ENCODE measurements at places on chromosomes 1 and 21. TPM values are rescaled to one million over a fixed set of nuclear protein-coding genes. Genes with fewer than 3 reads are reported as not detected.

The CLIC6 gene
- polyA plus RNA-seq: 18.2 TPM

The SYT2 gene
- 1.4 TPM for polyA plus RNA-seq

The ITLN2 gene
- 1.9 TPM for polyA plus RNA-seq

The CACNA1S gene
- 0.15 TPM for polyA plus RNA-seq

The FAM78B gene
- 3.5 TPM for polyA plus RNA-seq

The WNT9A gene
- 5.1 TPM for polyA plus RNA-seq

The PRMT2 gene
- 88.7 TPM for polyA plus RNA-seq

The NUP210L gene
- 0.03 TPM for polyA plus RNA-seq

The S100A3 gene
- polyA plus RNA-seq: not detected

The MATN1 gene
- polyA plus RNA-seq: 0.30 TPM

The TRPM2 gene
- polyA plus RNA-seq: 2.2 TPM

The LRRC71 gene
- 0.28 TPM for polyA plus RNA-seq

- H3K4me1 ChIP-seq: peaks cover 21% of the 10 kb centered on the region
- no peaks in the 10 kb centered on the region for H3K36me3 ChIP-seq
- H3K27ac ChIP-seq: peak overlapping the region; percentile 66
- peak overlapping the region; percentile 49 for H3K4me3 ChIP-seq
These were observed 90.7 kb upstream of the VAMP3 start for GRCh38 chr1:7680207-7680954.

GRCh38 chr21:44887807-44888580 is 14.5 kb upstream of the PTTG1IP start:
- no peaks in the 10 kb centered on the region for H3K36me3 ChIP-seq
- H3K4me1 ChIP-seq: no peaks in the 10 kb centered on the region
- H3K27me3 ChIP-seq: peaks cover 4% of the 10 kb centered on the region
- no peak for DNase-seq

GRCh38 chr1:224192082-224192788 is 9.2 kb downstream of the DEGS1 start:
- H3K36me3 ChIP-seq: peaks cover 18% of the 10 kb centered on the region
- no peak overlapping the region for H3K4me3 ChIP-seq
- no peaks in the 10 kb centered on the region for H3K27me3 ChIP-seq

GRCh38 chr1:8777867-8778266 is 39.6 kb downstream of the RERE start:
- no peaks in the 10 kb centered on the region for H3K36me3 ChIP-seq
- no peaks in the 10 kb centered on the region for H3K27me3 ChIP-seq
- no peak for DNase-seq
- H3K27ac ChIP-seq: no peak overlapping the region
- H3K4me1 ChIP-seq: peaks cover 10% of the 10 kb centered on the region

- H3K36me3 ChIP-seq: peaks cover 35% of the 10 kb centered on the region
- no peak overlapping the region for H3K4me3 ChIP-seq
- DNase-seq: no peak
- H3K4me1 ChIP-seq: peaks cover 17% of the 10 kb centered on the region
- H3K27me3 ChIP-seq: no peaks in the 10 kb centered on the region
These were observed 65.2 kb downstream of the PUM1 start for GRCh38 chr1:31000301-31000700.

DNA sequence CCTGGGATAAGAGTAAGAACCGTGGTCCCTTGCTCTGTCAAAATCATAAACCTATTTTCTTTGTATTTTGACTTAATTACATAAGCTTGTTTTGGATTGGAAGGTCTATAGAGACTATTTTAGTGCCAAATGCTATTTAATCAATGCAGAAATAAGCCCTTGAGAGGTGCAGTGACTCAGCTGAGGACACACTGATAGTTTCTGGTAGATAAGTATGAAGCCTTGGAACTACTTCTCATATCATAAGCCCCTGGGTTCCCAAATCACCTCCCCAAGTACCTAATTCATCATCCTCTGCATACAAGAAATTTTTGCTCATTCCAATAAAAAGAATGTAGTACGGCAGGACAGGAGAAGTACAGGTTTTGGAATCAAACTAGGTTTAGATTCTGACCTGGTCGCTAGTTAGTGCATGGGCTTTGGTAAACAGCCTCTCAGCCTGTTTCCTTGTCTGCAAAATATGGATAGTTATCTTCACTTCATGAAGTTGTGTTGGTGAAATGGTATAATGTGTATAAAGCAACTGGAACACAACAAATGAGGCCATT is 3.3 kb upstream of the CD55 start:
- H3K27ac ChIP-seq: no peak overlapping the region
- DNase-seq: no peak
- H3K27me3 ChIP-seq: no peaks in the 10 kb centered on the region
- H3K4me3 ChIP-seq: no peak overlapping the region
- no peaks in the 10 kb centered on the region for H3K36me3 ChIP-seq

DNA sequence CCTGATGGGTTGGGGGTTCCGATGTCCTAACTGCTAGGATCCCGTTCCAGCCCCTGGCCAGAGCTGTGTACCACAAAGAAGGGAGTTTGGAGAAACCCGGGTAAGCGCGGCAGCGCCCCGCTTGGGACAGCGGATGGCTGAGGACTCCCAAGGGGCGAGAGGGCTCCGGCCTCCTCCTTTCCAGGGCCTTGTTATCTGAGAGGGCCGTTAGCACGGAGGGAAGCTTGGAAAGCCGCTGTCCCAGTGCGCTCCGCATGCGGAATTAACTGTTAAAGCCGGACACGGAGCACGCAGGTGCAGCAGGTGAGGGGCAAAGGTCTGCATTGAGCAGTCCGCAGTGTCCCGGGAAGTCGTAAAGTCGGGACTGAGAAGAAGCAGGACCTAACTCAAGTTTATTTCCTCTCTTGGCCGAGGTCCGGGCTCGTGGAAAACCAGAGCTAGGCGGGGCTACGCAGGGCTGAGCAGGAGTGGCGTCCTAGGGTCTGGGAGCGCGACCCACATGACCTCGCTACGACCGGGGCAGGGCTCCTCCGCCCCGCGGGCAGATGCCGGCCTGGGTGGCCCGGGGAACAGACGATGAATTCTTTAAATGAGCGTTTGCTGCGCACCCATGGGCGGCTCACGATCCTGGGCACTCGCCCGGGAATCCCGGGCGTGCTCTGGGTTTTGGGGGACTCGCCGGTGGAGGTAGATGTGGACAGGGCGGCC is 4.5 kb downstream of the LHX4 start:
- H3K27ac ChIP-seq: no peak overlapping the region
- DNase-seq: peak; percentile 62
- H3K4me3 ChIP-seq: peak overlapping the region; percentile 6
- H3K27me3 ChIP-seq: peaks cover 96% of the 10 kb centered on the region
- H3K36me3 ChIP-seq: no peaks in the 10 kb centered on the region

DNA sequence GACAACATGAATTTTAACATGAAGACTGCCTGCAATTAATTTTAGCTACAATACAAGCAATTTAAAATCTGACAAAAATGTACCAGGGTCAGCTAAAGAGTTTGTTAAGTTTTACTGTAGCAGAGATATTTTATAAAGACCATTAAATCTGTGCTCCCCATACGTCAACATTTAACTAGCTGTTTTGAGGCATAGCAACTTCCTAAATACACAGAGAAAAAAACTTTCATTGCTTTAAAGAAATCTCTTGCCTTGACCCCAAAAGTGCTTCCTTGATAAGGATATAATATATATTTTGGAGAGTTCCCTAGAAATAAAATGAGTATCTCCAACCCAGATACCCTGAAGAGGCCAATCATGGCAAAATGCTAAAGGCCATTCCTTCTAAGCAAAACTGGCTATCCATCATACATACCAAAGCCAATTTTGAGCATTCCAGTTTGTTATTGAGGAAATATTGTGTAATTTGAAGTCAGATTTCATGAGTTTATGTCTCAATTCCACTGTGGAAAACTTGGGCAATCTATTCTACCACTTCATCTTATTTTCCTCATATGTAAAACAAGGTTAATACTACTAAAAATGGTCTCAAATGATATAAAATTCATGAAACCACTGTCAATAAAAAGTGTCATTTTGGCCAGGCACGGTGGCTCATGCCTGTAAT is 19.1 kb downstream of the ASPM start:
- H3K27me3 ChIP-seq: no peaks in the 10 kb centered on the region
- no peak overlapping the region for H3K4me3 ChIP-seq
- no peaks in the 10 kb centered on the region for H3K4me1 ChIP-seq
- H3K27ac ChIP-seq: no peak overlapping the region

- no peaks in the 10 kb centered on the region for H3K4me1 ChIP-seq
- no peaks in the 10 kb centered on the region for H3K27me3 ChIP-seq
- H3K4me3 ChIP-seq: no peak overlapping the region
- no peaks in the 10 kb centered on the region for H3K36me3 ChIP-seq
These were observed 87.6 kb downstream of the GFI1 start for GRCh38 chr1:92399076-92399475.

- no peak overlapping the region for H3K4me3 ChIP-seq
- DNase-seq: no peak
- H3K4me1 ChIP-seq: peaks cover 15% of the 10 kb centered on the region
- H3K27ac ChIP-seq: no peak overlapping the region
- no peaks in the 10 kb centered on the region for H3K27me3 ChIP-seq
These were observed 46.8 kb upstream of the SYNC start for GRCh38 chr1:32749332-32749731.

DNA sequence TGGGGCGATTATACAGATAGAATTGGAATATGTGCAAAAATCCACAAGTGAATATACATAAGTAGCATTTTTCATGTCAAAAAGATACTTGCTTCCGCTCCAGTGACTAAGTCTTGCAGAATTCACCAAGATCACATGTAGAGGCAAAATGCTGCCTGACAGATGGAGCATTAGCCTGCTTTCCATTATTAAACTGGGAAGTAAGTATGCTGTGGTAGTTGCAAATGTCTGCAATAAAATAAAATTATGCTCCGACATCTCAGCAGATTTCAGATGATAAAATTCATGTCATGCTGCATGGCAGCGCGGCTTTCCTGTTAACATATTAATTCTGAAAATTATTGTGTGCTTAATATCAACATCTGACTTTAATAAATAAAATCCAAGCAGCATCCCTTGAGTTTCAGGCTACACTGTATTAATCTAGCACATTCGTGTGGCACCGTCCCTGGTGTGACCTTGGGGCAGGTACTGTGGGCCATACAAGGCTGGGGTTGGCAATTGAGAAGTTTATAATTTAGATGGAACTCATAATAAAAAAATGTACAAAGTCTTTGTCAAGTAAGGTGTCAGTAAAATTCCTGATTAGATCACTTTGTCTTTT is 366.4 kb upstream of the ZP4 start:
- H3K27me3 ChIP-seq: no peaks in the 10 kb centered on the region
- H3K36me3 ChIP-seq: no peaks in the 10 kb centered on the region
- H3K27ac ChIP-seq: no peak overlapping the region
- no peak for DNase-seq
- no peaks in the 10 kb centered on the region for H3K4me1 ChIP-seq

DNA sequence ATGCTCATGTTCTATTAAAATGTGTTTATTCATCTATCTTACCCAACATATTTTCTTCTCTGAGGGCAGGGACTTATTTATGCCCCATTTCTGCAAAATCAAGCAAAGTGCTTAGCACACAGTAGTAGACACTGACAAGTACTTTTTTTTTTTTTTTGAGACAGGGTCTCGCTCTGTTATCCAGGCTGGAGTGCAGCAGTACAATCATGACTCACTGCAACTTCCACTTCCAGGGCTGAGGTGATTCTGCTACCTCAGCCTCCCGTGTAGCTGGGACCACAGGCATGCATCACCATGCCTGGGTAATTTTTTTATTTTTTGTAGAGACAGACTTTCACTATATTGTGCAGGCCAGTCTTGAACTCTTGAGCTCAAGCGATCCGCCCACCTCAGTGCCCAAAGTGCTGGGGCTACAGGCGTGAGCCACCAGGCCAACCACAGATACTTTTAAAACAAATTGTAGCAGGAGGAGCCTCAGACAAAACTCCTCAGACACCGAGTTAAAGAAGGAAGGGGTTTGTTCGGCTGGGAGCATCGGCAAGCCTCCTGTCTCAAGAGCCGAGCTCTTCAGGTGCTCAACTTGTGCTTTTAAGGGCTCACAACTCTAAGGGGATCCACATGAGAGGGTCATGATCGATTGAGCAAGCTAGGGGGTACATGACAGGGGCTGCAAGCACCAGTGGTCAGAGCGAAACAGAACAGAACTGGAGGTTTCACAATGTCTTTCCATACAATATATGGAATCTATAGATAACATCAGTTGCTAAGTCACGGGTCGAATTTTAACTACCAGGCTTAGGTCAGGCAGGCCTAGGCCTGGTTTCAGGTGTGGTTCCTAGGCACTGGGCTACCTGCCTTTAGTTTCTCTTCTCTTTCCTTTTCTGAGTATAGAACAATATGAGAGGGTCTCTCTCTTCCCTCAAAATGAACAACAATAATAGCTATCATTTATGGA is 5.7 kb upstream of the TMEM167B start:
- H3K27ac ChIP-seq: no peak overlapping the region
- DNase-seq: no peak
- H3K27me3 ChIP-seq: no peaks in the 10 kb centered on the region
- H3K4me1 ChIP-seq: peaks cover 3% of the 10 kb centered on the region
- H3K36me3 ChIP-seq: no peaks in the 10 kb centered on the region
- H3K4me3 ChIP-seq: no peak overlapping the region

- DNase-seq: no peak
- peaks cover 45% of the 10 kb centered on the region for H3K36me3 ChIP-seq
- H3K4me3 ChIP-seq: no peak overlapping the region
- peak overlapping the region; percentile 90 for H3K27ac ChIP-seq
- H3K27me3 ChIP-seq: no peaks in the 10 kb centered on the region
These were observed 18.5 kb upstream of the MTARC1 start for GRCh38 chr1:220768126-220768601.

- DNase-seq: no peak
- no peak overlapping the region for H3K27ac ChIP-seq
- no peak overlapping the region for H3K4me3 ChIP-seq
These were observed 2.2 kb upstream of the PAPPA2 start for GRCh38 chr1:176460544-176461336.

DNA sequence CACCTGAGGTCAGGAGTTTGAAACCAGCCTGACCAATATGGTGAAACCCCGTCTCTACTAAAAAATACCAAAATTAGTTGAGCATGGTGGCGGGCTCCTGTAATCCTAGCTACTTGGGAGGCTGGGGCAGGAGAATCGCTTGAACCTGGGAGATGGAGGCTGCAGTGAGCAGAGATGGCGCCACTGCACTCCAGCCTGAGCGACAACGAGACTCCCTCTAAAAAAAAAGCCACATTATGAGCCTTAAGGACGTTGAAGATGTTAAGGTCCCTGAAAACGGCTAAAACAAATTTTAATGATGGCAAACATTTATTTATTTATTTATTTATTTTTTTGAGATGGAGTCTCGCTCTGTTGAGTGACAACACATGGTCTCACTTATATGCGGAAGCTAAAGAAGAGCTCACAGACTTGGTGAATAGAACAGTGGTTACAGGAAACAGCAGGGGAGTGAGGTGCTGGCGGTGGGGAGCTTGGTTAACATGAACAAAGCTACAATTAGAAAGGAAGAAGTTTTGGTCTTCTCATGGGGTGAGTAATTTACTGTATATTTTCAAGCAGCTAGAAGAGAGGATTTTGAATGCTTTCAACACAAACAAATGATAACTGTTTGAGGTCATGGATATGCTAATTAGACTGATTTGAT is 47.1 kb downstream of the TCP10L start:
- H3K4me1 ChIP-seq: no peaks in the 10 kb centered on the region
- H3K27ac ChIP-seq: no peak overlapping the region
- H3K4me3 ChIP-seq: no peak overlapping the region
- no peaks in the 10 kb centered on the region for H3K27me3 ChIP-seq
- no peak for DNase-seq

GRCh38 chr1:51303751-51304251 is 26.6 kb downstream of the TTC39A start:
- no peak overlapping the region for H3K27ac ChIP-seq
- H3K36me3 ChIP-seq: peaks cover 4% of the 10 kb centered on the region
- H3K4me1 ChIP-seq: peaks cover 16% of the 10 kb centered on the region

GRCh38 chr1:155035936-155036335 is 2.3 kb downstream of the DCST1 start:
- no peak overlapping the region for H3K27ac ChIP-seq
- no peak for DNase-seq
- peaks cover 8% of the 10 kb centered on the region for H3K4me1 ChIP-seq
- H3K4me3 ChIP-seq: no peak overlapping the region
- H3K27me3 ChIP-seq: no peaks in the 10 kb centered on the region

All from large intestine (tissue), 12 donors.